ENCODE measurements at places on chromosomes 6 and 20.
A peak's percentile ranks its signal among the peaks of the same experiment; 100 is the strongest.

DNA sequence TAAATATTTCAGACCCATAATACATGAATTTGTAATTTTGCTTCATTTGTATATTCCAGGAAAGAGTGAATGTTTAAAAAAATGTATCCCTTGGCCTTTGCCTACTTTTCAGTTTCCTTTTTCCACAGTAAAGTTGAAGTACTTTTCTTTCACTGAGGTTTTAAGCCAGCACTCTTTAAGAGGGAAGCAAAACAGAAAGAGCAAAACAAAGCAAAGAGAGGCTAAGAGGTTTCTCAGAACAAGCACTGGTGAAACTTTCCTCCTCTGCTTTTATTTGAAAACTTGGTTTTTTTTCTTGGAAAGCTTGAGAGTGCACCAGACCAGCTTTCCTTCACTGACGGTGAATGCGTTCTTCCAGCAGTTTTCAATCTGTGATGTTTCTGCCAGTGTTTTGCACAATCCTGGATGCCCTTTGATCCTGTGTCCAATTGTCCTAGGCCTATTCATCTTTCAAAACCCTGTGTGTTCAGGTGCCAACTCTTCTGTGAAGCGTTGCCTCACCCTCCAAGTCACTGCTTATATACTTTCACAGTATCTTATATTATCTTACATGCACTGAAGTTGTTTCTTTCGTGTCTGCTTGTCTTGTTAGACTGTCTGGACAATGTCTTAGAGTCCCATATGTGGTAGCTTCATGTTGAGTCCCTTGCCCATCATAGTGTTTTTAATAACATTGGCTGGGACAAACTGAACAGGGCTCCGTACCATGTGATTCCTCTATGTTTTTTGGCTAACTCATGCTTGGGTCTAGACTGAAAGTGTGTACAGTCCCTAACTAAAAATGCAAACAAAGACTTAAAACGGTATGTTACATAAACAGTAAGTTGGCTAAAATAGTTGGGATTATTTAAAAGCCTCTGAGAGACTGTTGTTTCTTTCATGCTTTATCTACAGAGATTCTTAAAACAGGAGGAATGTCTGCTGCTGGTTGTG lies 1.9 kb downstream of the RNF217 start:
- DNase-seq, result peak; percentile 29

DNA sequence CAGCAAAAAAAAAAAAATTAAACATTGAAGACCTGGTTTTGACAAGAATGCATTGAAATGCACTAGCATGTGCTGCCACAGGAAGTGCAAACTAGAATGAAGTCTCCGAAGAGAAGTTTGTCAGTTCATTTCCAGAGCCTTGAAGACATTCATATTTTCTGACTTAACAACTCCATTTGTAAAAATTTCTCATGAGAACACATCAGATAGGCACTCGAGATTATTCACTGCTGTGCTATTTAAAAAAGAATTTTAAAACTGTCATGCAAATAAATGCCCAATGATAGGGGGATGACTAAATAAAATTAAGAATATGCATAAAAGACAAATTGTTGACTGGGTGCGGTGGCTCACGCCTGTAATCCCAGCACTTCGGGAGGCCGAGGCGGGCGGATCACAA lies 394.6 kb upstream of the JARID2 start:
- DNase-seq, result no peak

DNA sequence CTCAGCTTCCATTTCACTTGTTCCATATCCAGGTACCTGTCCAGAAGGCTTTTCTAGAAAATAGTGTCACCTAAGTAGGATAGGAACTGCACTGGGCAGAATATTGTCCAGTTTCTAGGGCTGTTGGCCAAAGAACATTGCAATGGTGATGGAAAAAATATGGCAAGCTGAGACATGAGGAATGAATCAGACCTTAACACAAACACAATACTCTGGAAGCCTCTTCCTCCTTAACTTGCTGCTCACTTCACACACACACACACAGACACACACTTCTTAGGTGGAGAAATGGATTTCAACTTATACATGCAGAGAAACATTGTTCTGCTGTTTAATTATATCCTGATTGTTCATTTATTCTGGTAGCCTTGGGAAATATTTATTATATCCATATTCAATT lies 203.0 kb upstream of the RGS17 start:
- no peak for DNase-seq

DNA sequence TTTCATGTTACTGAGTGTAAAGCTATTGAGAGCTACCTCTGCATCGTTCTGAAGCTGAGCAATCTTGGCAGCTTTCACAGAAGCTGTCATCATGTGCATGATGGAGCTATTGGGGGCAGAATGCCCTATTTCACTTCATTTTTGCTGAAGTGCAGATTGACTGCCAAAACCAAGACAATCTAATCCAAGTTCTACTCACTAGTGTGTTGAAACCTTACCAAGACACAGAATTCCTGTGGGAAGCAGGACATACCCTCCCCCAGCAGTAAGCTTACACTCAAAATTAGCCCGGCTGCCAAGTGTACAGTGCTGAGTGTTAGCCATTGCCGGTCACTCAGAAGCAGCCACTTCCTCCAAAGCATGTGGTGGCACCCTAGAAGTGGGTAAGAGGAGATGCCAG lies 177.3 kb upstream of the TENT5A start:
- peak; percentile 76 for DNase-seq

DNA sequence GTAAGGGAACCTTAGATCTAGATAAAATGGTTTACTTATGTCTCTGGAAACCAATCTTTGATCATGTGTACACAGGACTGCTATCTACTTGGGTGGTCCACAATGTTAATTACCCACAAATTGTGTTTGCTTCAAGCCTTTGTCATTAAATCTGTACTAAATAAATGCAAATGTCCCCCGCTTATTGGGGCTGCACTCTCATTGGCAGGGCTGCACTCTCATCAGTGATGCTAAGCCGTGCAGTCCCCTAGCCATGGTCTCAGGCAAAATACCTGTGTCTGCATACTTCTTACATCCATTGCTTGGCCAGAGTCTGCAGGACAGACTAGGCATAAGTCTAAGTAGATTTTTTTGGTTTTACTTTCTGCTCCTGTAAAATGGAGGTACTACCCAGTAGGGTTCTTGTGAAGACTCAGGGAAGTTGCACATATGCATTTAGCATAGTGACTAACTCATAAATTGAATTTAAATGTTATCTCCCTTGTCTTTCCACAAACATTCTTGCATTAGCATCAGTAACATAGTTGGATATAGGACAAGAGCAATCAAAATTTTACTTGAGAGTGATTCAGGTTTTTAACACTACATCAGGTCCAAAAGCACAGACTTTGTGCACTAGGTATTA lies 117.4 kb downstream of the ASCC3 start:
- DNase-seq, result no peak

GRCh38 chr6:71473926-71474325 lies 185.3 kb downstream of the OGFRL1 start:
- peak; percentile 86 for DNase-seq

DNA sequence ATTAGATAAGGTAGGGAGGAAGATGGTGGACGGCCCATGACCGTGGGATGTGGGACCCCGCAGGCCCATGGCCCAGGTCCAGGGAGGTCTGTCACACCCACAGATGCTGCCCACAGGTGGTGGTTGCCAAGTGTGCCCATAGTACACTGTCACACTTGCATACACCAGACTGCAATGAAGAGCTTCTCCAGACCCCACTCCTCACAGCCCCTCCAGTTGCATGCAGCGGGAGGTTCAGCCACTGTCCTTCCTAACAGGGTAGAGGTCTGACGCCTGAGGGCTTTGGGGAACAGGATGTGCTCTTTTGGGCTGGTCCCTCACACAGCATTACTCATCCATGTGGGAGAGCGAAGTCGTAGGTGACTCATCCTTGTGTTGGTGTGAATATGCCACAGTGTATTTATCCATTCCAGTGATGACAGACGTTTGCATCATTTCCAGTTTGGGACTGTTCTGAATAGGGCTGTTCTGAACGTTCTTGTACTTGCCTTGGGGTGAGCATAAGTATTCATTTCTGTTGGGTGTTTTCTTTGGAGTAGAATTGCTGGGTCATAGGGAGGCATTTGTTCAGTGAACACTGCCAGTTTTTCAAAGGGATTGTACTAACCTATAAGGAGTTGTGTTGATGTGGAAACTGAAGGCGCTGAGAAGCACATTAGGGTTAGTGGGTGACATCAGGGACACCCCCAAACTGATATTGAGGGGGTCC lies 10.1 kb upstream of the PYGB start:
- DNase-seq, result peak; percentile 96

DNA sequence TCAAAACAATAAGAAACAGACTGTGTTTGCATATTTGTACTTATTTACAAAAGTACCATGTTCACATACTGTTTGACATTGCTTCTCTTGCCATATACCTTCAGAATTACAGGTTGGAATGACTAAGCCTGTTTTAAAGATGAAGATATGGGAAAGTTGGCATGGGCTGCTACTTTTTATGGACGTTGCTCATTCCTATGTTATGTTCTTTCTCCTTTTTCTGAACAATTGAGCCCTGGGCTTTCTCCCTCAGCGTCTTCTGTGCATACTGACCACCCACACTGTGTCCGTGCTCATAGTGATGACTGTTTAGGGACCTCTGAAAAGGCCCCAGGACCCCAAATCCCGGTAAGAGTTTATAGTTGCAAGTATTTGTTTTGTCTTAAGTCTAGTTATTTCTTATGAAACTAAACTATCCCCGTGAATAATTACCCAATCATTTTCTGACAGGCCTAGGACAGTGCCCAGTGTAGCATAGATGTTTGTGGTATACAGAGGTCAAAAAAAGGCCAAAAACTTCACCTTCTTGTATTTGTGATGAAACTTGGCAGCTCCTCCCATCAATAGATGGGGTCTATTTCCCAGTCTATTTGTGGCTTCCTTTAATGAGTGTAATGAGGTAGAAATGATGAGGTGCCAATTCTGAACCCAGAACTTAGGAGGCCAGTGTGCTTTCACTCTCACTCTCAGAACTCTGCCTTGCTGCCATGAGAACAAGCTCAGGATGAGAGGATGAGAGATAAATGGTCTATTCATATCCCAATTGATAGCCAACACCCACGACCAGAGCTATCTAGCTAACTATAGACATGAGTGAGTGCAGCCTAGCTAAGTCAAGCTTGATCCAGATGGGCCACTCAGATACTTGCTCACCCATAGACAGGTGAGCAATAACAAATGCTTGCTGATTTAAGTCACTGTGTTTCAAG lies 40.9 kb downstream of the GSTA4 start:
- no peak for DNase-seq

GRCh38 chr20:24723647-24724352 lies 225.3 kb upstream of the CST7 start:
- DNase-seq, result no peak

DNA sequence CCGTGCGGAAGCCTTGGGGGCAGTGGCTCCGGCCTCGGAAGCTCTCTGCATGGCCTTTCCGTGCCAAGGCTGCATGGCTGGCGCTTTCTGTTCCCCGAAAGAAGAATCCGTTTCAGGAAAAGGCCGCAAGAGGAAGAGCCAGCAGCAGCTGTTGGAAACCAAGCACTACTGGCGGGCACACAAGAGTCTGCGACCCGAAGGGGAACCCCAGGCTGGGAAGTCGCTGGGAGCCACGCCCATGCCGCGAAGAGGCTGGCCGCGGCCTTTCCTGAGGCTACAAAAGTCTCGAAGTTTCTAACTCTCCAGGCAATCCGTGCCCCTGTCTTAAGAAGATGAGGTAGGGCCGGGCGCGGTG lies at the start of gene CGAS:
Gene CGAS, minus strand, starts transcription at position 191 of the 355 bp plus-strand sequence. Its CDS starts 116 bp downstream, at position 75.
- peak; percentile 3 for DNase-seq

DNA sequence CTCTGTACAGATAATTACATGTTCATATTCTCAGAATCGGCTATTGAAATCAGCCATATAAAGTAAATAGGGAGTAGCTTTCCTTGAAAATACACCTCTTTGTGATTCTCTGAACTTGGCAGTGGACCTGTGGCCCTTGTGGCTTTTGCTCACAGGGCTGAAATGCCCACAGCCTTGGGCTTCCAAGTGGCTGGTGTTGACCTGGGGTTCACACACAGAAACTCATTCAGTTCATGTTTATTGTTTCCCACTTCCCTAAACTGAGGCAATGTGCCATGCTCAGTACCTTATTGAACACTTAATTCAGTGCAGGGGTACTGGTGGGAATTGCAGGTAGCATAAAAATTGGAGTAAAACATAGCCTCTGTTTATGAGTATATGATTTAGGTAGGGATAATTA lies 19.1 kb upstream of the TULP4 start:
- no peak for DNase-seq

Measured in astrocyte of the cerebellum (primary cell).